Activated naive CD4-positive, alpha-beta T cell treated with anti-CD3 and anti-CD28 coated beads, Interleukin-2, amount 10 ng/mL, durations not matched to agents 7 days and 5 days (primary cell): ENCODE measurements at places on chromosomes 2 and 18.

DNA sequence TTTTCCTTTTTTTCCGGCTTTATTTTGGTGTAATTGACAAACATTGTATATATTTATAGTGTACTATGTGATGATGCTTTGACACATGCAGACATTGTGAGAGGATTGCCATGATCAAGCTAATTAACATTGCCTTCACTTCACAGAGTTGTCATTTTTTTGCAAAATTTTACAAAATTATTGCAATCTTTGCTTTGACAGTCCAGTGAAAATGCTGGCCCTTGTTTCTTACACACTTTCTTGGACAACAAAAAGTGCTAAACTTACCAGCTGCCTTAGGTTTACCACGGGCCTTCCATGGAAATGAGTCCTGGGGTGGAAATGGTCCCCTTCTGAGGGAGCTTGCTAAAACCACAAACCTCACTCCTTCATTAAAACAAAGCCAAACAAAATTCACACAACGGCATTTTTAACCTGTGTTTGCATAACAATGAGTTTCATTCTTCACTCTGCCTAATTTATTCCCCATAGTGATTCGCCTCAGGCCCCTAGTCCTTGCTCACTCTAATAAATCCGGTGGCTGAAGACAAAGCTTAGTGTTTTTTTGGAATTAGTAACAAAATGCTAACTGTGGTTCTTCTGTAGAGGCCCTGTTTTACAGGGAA lies 32.2 kb downstream of the LINC00305 start:
- H3K4me3 ChIP-seq: no peak overlapping the region
- H3K27me3 ChIP-seq: no peaks in the 10 kb centered on the region
- H3K27ac ChIP-seq: no peak overlapping the region
- no peak for DNase-seq
- H3K4me1 ChIP-seq: no peaks in the 10 kb centered on the region
- H3K36me3 ChIP-seq: no peaks in the 10 kb centered on the region

- no peak overlapping the region for H3K27ac ChIP-seq
- H3K36me3 ChIP-seq: no peaks in the 10 kb centered on the region
- no peak overlapping the region for H3K4me3 ChIP-seq
- H3K27me3 ChIP-seq: no peaks in the 10 kb centered on the region
Measured at GRCh38 chr2:205556357-205556756, 125.9 kb upstream of the NRP2 start.

DNA sequence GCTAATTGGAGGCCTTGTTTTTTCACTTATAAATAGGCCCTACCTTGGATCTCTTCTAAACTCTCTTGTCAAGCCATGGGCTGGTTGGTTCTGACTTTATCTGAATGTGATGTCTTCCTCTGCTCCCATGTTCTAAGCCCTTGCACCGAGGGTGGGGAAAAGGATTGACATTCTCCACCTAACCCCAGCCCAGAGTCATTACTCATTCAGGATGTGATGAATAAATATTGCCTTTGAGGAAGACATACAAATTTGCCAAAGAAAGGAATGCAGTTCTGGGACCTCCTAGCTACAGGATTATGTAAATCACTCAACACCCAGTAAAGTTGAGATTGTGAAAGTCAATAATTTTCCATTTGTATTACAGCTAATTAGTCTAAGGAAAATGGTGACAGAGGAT lies 142.1 kb upstream of the LYPD6 start:
- H3K4me1 ChIP-seq: no peaks in the 10 kb centered on the region
- no peak overlapping the region for H3K4me3 ChIP-seq
- H3K36me3 ChIP-seq: no peaks in the 10 kb centered on the region
- H3K27me3 ChIP-seq: no peaks in the 10 kb centered on the region
- no peak overlapping the region for H3K27ac ChIP-seq
- no peak for DNase-seq

DNA sequence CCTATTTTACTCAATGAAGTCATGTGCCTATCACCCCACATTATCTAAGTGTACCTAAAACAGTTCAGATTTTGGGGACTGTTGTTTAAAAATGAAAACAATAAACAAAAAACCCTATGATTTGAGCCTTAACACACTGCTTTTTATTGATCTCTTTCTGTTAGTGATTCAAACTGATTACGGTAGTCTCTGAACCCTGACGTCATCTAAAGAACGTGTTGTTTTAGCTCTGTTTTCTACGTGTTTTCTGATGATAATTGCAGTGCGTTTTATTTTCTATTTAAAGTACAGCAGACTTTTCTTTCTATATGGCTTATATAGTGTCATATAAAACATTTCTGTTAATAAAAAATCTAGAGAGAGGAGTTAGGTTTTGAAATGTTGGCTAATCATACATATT lies 93.9 kb upstream of the FAM237A start:
- H3K27me3 ChIP-seq: peaks cover 12% of the 10 kb centered on the region
- no peak for DNase-seq
- no peak overlapping the region for H3K27ac ChIP-seq

DNA sequence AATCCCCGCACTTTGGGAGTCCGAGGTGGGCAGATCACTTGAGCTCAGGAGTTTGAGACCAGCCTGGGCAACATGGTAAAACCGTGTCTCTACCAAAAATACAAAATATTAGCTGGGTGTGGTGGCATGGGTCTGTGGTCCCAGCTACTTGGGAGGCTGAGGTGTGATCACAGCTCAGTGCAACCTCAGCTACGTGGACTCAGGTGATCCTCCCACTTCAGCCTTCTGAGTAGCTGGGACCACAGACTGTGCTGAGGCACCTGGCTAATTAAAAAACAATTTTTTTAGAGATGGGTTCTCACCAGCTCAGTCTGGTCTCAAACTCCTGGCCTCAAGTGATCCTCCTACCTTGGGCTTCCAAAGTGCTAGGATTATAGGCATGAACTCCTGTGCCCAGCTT lies 23.4 kb downstream of the ANKRD12 start:
- no peak for DNase-seq
- H3K36me3 ChIP-seq: peaks cover 49% of the 10 kb centered on the region
- H3K4me1 ChIP-seq: peaks cover 22% of the 10 kb centered on the region
- H3K27ac ChIP-seq: no peak overlapping the region
